ENCODE measurements at places on chromosomes 11 and 22.

GRCh38 chr11:94588366-94588942 is 21.3 kb downstream of the PIWIL4 start:
- no peak for DNase-seq

- no peak for DNase-seq
These were observed 14.3 kb downstream of the PI4KA start for GRCh38 chr22:20844055-20845037.

- DNase-seq = no peak
These were observed 1.0 kb downstream of the SSTR3 start for GRCh38 chr22:37211075-37211865.

DNA sequence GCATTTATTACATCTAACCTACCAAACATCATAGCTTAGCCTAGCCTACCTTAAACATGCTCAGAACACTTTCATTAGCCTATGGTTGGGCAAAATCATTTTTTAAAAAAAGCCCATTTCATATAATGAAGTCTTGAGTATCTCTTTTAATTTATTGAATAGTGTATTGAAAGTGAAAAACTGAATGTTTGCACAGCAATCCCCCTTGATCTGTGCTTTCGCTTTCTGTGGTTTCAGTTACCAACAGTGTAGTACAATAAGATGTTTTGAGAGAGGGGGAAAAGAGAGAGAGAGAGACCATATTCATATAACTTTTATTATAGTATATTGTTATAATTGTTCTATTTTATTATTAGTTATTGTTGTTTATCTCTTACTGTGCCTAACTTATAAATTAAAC is 8.4 kb upstream of the MAP6 start:
- DNase-seq = no peak

GRCh38 chr11:29135504-29135903 is 881.3 kb downstream of the KCNA4 start:
- no peak for DNase-seq

DNA sequence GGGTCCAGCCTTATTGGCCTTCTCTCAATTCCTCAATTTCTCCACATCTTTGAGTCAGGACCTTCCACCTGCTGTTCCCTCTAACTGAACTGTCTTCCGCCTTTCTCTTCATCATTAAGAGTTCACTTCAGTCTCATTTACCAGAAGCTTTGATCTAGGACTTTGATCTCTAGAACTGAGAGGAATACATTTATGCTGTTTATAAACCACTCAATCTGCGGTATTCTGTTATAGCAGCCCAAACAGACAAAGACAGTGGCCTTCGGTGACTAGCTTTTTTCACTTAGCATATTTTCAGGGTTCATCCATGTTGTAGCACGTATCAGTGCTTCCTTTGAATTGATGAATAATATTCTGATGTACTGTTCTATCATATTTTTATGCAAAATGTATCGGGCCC is 10.5 kb downstream of the CLPB start:
- DNase-seq = no peak

DNA sequence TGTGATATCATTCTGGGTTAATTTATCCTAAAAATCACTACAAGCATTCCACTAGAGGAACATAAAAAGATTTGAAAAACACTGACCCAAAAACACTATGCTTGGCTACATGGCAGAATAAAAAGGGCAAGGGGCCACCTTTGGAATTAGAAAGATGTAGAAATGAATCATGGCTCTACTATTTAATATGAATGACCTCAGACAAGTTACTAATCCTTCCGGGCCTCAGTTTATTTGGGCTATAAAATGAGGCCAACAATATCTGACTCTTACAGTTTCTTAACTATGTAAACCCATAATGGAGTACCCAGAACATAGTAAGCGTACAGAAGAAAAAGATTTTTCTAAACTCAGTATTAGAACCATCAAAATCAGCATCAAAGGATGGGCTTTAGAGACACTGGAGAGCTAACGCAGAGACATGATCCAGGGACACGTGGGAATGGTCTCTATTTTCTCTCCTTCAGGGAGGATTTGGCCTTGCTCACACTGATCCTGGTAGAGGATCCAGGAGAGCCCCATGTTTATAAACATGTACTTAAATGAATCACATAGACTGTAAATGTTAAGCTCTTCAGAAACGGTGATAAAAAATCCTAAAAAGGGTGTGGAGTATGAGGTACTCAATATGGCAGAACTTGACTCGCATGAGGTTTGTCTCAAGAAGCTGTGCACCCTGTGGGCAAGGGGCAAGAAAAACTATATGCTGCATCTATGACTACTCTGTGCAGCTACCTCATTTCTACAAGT is 288.4 kb upstream of the PITPNB start:
- no peak for DNase-seq

GRCh38 chr22:27278946-27279345 is 522.6 kb downstream of the MN1 start:
- no peak for DNase-seq

- DNase-seq = no peak
These were observed 56.9 kb downstream of the AMOTL1 start for GRCh38 chr11:94825031-94825430.

DNA sequence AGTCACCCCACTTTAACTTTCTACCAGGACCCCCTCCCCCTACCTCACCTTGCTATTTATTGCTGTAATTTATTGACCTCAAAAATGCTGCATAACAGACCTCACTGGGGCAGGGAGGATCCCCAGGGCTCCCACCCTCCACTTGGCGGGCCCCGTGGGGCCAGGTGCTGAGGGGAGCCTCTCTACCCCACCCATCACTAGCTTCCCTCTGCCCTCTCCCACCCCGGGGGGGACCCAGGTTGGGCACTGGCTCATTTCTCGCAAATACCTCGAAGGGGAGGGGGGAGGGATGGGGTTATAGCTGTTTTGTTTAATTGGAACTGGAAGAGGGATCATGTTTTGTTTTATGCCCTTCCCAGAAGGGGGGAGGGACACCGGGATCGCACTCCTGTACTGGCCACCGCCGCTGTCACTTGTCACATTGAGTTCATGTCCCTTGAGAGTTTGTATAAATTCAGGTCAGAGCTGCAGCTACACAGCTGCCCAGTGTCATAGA is 16.3 kb upstream of the TMEM191C start:
- no peak for DNase-seq

GRCh38 chr11:61281581-61282250 is 13.4 kb downstream of the VWCE start:
- no peak for DNase-seq

- DNase-seq = no peak
These were observed 1.4 kb upstream of the MICAL2 start for GRCh38 chr11:12108875-12109453.

DNA sequence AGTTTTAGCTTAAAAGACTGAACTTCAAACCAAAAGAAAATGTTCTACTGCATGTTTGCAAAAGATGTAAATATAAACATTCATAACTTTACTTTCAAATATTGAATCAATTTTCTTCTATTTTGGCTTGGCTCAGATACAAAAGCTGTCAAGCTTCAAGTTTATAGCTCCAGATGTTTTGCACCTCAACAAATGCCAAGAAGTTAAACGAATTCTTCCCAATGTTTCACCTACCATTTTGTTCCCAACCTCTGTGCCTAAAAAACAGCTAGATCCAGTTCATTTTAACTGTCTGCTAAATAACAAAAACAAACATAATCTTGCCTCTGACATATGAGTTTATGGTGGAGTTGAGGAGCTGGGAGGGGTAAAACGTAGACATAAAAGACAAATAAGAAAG is 76.5 kb downstream of the RAB30 start:
- DNase-seq = no peak

- no peak for DNase-seq
These were observed 3.3 kb downstream of the PCF11 start for GRCh38 chr11:83159902-83160865.

DNA sequence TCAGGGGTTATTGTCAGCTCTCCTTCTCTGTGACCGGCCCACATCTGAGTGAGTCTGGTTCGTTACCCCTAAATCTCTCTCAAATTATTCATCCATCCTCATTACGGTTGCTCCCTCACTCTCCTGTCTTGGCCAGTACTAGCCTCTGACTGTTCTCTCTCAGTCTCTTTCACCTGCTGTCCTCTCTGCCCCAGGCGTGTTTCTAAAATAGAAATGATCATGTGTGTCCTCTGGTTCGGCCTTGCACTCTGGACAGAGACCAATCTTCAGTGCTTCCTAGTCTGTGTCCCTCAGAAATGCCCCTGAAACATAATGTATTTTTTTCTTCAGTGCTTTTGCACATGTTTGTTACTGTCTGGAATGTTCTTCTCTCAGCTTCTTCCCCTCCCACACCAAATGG is 4.9 kb downstream of the PSMD13 start:
- DNase-seq = no peak

DNA sequence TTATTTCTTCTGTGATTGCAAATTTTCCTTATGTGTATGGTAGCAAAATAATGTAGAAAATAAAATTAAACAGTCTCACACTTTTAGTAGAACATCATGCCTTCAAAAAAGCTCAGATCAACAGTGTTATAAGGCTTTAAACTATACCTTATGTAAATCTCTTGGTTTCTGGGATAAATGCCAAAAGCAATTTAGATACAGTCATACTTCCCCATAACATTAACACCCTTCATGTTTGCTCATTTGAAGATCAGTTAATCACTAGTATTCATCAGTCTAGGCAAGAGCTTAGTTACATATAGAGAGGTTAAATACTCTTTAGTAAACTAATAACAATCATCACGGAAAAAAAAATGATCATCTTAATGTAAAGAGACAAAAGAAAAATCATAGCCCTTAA is 421.8 kb upstream of the ANO3 start:
- peak; percentile 12 for DNase-seq

- DNase-seq = no peak
These were observed 108.5 kb upstream of the ALX4 start for GRCh38 chr11:44418456-44418830.

DNA sequence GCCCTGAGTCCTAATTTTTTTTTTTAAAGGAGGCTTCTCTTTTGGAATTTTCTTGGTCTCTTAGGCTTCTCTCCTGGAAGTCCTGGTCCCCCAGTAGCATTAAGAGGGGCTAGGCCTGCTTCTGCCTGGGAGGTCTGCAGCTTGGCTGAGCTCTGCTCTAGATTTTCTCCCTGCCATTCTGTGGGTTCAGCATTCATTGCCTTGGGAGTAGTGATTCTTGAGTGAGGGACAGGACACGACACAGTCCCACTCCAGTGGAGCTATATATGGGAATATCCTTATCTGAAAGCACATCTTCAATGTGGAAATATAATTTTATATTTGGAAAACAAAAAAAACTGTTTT is 3.7 kb downstream of the IGSF22 start:
- no peak for DNase-seq

DNA sequence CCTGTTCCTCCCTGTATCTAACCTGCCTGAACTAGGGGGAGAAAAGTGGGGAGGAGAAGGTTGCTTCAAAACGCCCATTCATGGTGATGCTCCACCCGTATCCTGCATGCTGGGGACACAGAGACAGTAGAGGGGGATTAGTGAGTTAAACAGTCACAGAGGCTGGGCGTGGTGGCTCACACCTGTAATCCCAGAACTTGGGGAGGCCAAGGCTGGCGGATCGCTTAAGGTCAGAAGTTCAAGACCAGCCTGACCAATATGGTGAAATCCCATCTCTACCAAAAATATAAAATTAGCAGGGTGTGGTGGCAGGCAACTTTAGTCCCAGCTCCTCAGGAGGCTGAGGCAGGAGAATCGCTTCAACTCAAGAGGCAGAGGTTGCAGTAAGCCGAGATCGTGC is 1.8 kb upstream of the DENND5A start:
- DNase-seq = no peak

GRCh38 chr11:128313931-128314330 is 273.4 kb downstream of the ETS1 start:
- no peak for DNase-seq

DNA sequence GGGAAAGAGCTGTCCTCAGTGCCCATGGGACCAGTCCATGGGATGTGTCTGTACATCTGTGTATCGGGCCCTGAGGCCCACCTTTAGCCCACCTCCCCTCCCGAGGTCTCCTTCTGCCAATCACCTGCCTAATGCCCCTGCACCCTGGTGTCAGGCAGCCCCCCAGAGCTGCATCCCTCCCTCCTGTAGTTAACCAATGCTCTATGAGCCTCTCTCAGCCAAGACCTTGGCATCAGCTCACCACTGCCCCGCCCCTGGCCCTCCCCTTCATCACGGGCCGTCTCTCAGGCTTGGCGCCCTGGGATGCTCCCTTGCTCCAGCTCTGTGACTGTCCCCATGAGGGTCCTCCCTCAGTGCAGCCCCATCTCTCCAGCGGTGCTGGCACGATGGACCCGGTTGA is 18.5 kb downstream of the MGAT3 start:
- DNase-seq = no peak

DNA sequence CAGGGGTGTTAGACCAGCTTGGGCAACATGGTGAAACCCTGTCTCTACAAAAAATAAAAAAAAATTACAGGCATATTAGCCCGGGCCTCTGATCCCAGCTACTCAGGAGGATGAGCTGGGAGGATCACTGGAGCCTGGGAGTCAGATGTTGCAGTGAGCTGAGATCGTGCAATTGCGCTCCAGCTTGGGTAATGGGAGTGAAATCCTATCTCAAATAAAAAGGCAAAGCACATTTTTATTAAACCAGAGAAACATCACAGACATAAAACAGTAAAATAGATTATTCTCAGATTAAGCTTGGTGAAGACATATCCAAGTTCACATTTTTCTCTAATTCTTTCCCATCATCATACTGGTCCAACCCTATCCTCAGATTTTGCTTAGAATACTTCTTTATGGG is 30.1 kb upstream of the XBP1 start:
- DNase-seq = no peak

DNA sequence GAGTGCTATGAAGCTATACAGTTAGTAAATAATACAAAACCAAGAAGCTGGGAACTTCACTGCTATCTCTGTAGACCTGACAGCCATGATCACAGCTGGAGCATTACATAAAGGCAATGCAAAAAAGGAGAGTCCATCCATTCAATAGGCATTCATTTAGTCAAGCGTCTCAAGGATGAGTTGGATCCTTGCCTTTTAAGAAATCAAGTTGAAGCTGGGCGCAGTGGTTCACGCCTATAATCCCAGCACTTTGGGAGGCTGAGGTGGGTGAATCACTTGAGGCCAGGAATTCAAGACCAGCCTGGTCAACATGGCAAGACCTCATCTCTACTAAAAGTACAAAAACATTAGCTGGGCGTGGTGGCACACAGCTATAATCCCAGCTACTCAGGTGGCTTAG is 48.1 kb upstream of the ALKBH3 start:
- DNase-seq = no peak
